ENCODE measurements at places on chromosomes 5 and 9.

GRCh38 chr5:38059876-38060275 is 198.5 kb upstream of the EGFLAM start:
- DNase-seq = no peak

- no peak for DNase-seq
These were observed 73.1 kb downstream of the PBX3 start for GRCh38 chr9:125820100-125820804.

- no peak for DNase-seq
These were observed 73.0 kb upstream of the IL17B start for GRCh38 chr5:149452007-149452664.

DNA sequence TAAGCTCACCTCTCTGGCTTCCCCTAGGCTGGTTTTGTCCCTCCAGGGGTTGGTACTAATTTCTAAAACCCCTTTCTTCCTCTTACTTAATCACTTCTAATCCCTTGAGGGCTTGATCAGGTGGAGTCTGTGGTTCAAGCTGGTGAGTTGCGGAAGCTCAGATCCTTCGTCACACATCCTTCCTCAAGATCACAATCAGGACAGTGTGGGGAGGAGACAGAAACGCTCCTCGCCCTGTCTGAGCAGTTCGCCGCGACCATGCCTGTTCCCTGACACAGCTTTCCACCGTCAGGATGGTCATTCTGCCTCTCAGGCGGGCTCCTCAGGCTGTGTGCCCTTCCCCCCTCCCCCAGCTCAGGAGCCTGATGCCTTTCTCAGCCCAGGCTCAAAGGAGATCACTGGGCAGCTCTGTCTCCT is 24.3 kb downstream of the CPLX2 start:
- DNase-seq = no peak

DNA sequence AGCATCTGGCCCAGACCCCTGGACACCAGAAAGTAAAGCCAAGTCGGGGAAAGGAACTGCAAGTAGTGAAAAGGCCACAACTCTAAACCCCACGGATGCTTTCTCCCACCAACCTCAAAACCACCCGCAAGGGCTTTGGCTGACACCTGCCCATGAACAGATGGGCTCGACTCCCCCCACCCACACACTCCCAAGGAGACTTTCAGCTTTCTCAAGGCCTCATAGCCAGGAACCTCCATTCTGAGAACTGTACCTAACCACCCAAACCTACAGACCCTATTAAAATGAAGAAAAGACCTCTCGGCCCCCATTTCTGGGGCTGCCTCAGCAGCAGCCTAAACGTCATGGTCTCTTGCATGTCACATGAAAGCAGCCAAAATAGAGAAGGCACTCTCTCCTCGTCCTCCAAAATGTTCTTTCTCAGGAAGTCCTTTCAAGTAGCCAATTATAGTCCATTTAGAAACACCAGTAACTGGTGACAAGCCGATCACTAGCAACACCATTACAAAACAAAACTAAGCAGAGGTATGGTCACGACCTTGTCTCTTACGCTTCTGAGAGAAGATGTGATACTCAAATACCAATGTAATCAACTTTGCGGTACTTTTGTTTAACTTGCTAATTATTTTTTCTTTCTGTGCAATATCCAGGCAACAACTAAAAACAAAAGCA is 2.9 kb downstream of the B4GALT1 start:
- DNase-seq = no peak

DNA sequence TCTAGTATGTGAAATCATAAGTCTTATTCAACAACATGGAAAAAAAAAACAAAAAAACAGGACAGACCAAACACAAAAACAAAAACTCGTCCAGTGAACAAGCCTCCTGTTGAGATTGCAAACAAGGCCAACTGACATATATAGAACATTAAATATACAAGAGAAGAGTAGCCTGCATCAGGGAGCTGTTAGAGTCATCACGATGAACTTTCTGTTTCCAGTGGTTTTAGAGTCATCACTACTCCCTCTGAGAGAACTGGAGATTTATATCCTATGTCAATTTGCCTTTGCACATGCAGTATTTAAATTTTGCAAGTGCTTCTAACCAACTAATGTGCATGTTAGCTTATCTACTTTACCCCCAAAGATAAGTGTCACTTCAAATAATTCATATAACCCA is 9.9 kb downstream of the SNCAIP start:
- DNase-seq = no peak

DNA sequence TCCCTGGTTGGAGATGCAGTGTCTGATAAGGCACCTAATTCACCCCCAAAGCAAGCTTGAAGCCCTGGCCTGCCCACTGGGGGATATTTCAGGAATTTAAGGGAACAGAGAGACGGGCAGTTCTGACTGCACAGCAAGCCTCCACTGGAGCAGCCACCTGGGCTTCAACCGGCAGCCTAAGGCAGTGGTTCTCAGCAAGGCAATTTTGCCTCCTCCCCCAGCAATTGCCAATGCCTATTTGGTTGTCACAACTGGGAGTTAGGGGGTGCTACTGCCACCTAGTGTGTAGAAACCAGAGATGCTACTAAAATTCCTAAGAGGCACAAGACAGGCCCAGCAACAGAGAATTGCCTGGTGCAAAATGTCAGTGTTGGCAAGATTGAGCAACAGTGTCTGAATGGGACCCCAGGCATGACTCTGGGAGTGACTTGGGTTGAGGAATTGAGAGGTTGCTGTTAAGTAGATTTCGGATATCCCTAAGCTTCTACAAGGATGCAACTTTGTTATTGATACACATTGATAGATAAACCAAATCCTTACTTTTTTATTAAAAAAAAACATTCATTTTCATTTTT is 58.7 kb upstream of the CTSL start:
- DNase-seq = peak; percentile 15

- DNase-seq = no peak
These were observed 69.0 kb upstream of the FST start for GRCh38 chr5:53411388-53411787.

GRCh38 chr5:116137544-116138378 is 52.9 kb downstream of the COMMD10 start:
- DNase-seq = peak; percentile 68

GRCh38 chr5:163362840-163363371 is 74.5 kb upstream of the CCNG1 start:
- DNase-seq = no peak

- DNase-seq = no peak
These were observed 17.9 kb downstream of the FRMD3 start for GRCh38 chr9:83520292-83520691.

DNA sequence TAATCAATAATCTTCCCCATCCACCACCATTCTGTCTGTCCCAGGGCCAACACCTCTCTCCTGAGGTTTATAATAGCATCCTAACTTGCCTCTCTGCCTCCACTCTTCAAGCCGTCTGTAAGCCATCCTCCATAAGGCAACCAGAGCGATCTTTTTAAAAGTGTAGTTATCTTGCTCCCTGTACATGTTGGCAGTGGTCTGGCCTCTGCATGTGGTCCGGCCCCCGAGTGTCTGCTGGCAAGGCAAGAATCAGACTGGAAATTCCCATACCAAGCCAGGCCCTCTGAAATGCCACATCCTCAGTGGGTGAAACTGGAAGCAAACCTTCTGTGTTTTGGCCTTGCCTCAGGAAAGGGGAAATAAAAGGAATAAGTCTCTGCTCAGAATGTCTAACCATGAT is 17.0 kb downstream of the TTLL11 start:
- no peak for DNase-seq

DNA sequence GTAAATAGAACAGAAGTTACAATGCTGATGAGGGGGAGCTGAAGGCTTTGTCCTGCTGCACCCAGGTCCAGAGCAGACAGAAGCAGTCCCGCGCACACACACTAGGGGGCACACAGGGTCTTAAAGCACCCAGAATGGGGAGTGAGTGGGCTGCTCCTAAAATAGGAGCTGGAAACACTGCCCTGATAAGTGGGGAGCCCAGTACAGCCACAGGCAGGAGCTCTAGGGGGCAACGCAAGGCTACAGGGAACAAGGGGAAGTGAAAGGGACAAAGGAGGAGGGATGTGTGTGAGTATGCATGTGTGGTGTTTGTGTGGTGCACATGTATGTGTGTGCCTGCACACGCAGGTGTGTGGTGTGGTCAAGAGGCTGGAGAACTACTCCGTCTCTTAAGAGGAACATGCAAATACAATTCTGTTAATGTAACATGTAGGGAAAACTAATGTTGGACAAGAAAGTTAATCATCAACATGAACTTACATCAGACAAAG is 191.5 kb downstream of the ROR2 start:
- peak; percentile 70 for DNase-seq

DNA sequence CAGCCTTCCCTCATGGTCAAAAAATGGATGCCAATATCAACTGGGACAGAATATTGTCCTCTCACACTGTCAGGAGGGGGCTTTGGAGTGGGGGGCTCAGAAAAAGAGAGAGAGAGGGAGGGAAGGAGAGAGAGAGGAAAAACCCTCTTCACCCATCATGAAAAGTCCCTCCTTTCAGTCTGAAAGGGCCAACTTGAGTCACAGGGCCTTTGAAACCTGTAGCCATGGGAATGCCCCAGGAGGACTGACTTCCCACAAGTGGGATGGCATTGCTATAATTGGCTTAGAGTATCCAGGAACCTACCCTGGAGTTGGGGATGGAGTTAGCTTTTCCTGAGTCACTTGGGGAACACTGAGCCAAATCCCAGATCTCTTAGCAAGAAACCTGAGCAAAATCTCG is 41.2 kb downstream of the DNAJC21 start:
- no peak for DNase-seq

DNA sequence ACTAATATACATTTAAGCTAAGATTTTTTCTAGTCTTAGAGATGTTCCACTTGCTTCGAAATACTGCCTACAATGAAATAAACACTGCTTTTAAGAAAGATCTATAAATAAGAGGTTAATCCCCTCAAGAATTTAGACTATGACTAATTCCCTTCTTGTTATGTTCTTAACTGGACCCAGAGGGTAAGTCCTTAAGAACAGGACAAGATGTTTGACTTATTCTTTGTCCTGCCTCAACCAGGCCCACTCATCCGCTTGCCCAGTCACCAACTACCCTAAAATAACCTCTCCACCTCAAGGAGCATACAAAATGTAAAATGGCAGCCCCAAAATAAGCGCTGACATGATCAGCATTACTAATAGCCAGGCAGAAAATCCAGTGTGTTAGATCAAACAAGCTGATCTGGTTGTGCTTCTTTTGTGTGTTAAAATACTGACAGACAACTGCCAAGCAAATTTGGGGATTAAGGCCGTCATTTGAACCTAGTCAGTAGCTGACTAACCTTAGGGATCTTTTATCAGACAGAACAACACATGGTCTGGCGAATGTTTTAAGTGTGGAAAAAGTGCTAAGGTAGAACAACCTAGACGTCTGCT is 93.7 kb upstream of the SMC5 start:
- DNase-seq = no peak

- no peak for DNase-seq
These were observed 46.1 kb downstream of the S1PR3 start for GRCh38 chr9:89037346-89037745.

DNA sequence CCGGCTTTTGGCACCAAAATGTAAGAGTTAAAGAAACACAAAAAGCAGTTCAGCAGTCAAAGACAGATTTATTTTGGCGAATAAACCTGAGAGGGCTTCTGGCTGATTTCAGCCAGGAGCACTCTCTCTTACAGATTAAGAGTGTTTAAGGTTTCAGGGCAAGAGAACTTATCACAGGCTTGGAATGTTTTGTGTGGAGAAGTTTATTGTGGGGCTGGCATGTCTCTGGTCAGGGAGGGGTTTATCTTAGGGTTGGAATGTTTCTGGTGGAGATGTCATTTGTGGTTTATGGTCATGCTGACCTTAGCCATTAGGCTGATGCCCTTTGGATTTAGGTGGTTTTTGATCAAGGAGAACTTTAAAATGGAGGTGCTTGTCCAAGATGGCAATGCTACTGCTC is 622.3 kb upstream of the PTPRD start:
- DNase-seq = no peak

- no peak for DNase-seq
These were observed 70.5 kb upstream of the NTRK2 start for GRCh38 chr9:84598921-84599636.

GRCh38 chr5:10275460-10275859 is 25.4 kb downstream of the CCT5 start:
- DNase-seq = no peak

GRCh38 chr5:168377525-168377924 is 86.1 kb downstream of the WWC1 start:
- peak; percentile 51 for DNase-seq

- DNase-seq = no peak
These were observed 45.1 kb upstream of the UGCG start for GRCh38 chr9:111851553-111851952.

- no peak for DNase-seq
These were observed 10.2 kb upstream of the LCP2 start for GRCh38 chr5:170307575-170308465.

- DNase-seq = no peak
These were observed 2.5 kb upstream of the NEUROG1 start for GRCh38 chr5:135538261-135538660.

GRCh38 chr5:75040973-75041372 is 11.4 kb downstream of the GCNT4 start:
- DNase-seq = no peak

GRCh38 chr5:19770396-19770795 is 217.6 kb downstream of the CDH18 start:
- no peak for DNase-seq

DNA sequence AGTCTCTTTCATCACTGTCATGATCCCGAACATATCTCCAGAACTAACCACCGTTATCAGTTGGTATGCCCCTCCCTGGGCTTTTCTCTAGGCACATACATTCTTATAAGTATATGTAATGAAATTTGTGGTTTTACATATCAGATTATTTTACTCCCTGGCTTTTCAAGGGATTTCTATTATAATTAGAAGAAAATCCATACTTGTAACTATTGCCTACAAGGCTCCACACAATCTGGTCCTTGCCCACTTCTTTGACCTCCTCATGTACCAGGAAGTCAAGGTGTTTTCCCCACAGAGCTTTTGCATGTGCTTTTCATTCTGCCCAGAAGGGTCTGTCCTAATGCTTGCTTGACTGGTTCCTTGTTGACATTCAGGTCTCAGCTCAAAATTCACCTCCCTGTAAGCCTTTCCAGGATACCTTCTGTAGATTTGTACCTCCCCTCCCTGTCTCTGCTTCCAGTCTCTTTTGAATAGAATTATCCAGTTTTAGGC is 33.6 kb upstream of the HSD17B4 start:
- peak; percentile 17 for DNase-seq

GRCh38 chr9:136805207-136805740 is 2.5 kb upstream of the RABL6 start:
- no peak for DNase-seq

DNA sequence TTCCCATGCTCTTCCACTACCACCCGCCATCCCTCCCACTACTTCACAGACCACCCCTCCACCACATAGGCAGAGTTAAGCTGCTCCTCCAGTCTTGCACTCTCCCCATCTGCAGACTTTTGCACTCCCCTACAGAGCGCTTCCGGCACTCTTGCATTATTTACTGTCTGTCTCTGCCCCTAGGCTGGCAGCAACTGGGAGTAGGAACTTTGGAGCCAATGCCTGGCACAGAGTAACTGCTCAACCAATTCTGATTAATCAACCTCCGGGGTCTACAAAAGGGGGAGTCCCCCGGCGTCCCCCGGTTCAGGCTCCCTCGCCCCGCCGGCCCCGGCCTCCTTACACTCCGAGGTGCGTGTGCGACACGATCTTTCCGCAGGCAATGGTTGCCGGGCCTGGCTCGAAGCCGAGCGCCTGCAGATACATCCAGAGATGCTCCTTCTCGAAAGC is 498 bp downstream of the HAUS6 start:
- peak; percentile 49 for DNase-seq

GRCh38 chr5:178337334-178337741 is 104.7 kb upstream of the PHYKPL start:
- no peak for DNase-seq
